ENCODE measurements at places on chromosomes 6 and 20. TPM values are rescaled to one million over a fixed set of nuclear protein-coding genes. Genes with fewer than 3 reads are reported as not detected.

DNA sequence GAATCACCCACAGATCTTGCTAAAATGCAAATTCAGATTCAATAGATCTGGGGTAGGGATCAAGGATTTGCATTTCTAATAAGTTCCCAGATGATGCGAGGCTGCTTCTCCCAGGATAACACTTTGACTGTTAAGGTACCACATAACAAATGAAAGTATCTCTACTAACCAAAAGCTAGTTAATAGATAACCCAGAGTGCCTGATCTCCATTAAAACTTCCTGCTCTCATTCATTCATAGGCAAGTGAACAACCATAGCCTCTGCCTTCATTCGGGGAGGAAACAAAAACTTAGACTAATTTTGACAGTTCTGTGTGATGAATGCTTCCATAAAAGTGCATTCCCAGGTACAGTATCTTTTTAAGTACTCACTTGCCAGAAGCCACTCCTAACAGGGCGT lies 265.6 kb upstream of the BTBD3 start:
- no peak overlapping the region for H3K27ac ChIP-seq
- H3K27me3 ChIP-seq = no peaks in the 10 kb centered on the region

GRCh38 chr20:13567663-13568062 lies 71.1 kb downstream of the TASP1 start:
- H3K36me3 ChIP-seq = peaks cover 8% of the 10 kb centered on the region
- no peak overlapping the region for H3K27ac ChIP-seq
- H3K27me3 ChIP-seq = no peaks in the 10 kb centered on the region

The CLPSL2 gene
- total RNA-seq = not detected

DNA sequence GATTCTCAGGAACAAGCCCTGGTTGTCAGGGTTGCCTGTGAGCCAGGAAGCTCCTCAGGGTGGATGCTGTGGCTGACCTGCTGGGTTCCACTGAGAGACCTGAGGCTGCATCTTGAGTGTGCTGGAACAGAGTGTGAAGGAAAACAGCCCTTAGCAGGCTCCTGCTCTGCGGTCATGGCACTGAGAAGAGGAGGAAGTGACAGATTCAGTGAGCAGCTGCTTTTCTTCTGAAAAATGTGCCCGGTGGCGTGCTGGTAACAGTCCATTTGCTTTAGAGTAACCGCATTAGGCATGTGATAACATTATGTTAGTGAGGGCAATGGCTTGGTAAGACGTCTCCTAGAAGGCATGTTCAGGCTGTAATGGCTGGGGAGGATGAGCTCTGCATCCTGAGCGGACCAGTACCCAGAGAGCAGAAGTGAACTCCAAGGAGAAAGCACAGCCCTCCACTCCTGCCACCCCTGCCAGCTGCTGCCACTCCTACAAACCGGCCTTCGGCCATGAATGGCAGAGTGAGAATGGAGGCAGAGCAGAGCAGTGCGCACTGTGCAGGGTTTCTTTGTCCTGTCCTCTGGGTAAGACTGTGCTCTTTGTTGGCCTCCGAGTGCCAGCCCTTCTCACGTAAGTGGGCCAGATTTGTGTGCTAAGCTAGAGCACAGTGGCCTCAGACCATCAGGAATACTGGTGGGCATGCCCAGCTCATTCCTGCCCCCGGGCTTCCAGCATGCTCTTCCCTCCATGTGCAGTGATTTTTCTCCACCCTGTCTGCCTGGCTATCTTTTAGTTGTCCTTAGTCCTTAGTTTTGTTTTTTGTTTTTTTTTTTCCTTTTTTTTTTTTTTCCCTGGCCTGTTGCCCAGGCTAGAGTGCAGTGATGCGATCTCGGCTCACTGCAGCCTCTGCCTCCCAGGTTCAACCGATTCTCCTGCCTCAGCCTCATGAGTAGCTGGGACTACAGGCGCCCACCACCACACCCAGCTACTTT lies 98.1 kb upstream of the VSTM2L start:
- no peak overlapping the region for H3K4me3 ChIP-seq
- no peaks in the 10 kb centered on the region for H3K27me3 ChIP-seq
- no peak for DNase-seq
- H3K4me1 ChIP-seq = peaks cover 3% of the 10 kb centered on the region

DNA sequence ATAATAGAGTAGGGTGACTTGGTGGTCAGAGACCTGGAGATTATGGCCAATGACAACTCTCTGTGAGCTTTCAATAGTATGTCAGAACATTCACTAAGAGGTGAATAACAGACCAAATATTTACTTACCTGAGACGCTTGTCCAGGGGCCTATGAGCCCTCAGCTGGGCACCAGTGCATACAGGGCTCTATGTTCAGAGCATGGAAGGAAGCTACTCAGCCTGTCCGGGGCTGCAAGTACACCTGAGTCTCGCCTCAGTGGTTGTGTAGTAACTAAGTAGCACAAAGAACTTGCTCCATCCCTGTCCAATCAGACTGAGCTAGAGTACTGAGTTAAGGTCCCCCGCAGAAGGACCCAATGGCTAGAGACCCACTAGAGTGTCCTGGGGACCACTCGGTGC lies 11.6 kb upstream of the SCGN start:
- peaks cover 42% of the 10 kb centered on the region for H3K27me3 ChIP-seq
- DNase-seq = no peak
- no peaks in the 10 kb centered on the region for H3K4me1 ChIP-seq
- no peak overlapping the region for H3K4me3 ChIP-seq

DNA sequence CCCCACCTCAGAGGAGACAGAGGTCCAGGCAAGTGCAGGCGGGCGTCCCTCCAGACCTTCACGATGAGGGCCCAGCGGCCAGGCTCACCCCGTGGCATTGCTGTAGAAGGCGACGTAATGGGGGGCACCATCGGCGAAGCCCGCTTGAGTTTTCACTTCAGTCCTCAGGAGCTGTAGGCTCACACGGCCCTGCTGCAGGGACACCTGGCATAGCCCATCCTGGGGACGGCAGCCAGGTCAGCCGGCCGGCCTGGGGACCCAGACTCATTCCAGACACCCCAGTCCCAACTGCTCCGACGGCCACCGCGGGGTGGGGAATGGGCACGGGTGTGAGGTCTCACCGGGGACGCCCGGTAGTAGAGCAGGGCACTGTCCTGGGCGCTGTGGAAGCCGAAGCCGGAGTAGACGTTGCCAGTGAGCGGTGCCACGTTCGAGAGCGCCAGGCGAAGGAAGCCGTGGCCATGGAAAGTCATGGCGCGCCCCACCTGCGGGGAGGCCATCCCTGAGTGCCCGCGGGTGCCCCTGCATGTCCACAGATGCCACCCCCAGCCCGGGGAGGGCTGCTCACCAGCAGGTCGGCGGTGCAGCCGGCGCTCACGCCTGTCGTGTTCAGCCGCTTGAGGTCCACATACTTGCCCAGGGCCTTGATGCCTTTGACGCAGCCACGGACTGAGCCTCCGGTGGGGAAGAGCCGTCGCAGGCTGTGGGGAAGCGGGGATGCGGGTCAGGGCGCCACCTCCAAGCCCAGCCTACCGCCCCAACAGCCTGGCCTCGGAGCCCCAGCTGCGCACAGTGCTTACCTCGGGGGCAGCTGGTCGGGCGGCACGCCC lies 9.2 kb downstream of the ADRM1 start:
- H3K27ac ChIP-seq = no peak overlapping the region
- H3K4me3 ChIP-seq = no peak overlapping the region
- no peaks in the 10 kb centered on the region for H3K27me3 ChIP-seq
- no peak for DNase-seq
- H3K4me1 ChIP-seq = no peaks in the 10 kb centered on the region

GRCh38 chr20:44720621-44720996 lies 5.4 kb downstream of the CCN5 start:
- H3K27me3 ChIP-seq = no peaks in the 10 kb centered on the region
- H3K4me1 ChIP-seq = no peaks in the 10 kb centered on the region
- no peaks in the 10 kb centered on the region for H3K36me3 ChIP-seq
- no peak overlapping the region for H3K27ac ChIP-seq
- DNase-seq = no peak

DNA sequence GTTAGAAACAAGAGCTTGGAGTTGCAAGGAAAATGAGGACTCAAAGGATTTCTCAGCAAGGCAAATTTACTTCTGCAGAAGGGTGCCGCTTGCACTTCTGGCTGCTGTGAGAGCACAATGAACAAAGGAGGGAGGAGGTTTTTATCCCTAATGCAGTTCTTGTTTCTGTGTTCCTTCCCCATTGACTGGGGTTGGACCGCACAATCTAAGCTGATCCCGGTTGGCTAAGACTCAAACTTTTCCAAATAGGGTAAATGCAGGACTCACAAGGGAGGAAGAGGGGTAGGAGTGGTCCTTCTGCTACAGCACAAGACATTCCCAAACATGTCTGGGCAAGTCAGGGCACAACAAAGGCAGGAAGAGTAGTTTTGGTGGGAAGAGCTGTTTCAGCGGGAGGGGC lies 249.6 kb upstream of the MOCS1 start:
- no peak overlapping the region for H3K4me3 ChIP-seq

- no peaks in the 10 kb centered on the region for H3K4me1 ChIP-seq
- H3K4me3 ChIP-seq = no peak overlapping the region
- no peak for DNase-seq
- H3K27ac ChIP-seq = no peak overlapping the region
- H3K36me3 ChIP-seq = no peaks in the 10 kb centered on the region
Measured at GRCh38 chr20:63119963-63120807, 95.7 kb downstream of the YTHDF1 start.

- H3K4me3 ChIP-seq = no peak overlapping the region
- H3K36me3 ChIP-seq = no peaks in the 10 kb centered on the region
- no peaks in the 10 kb centered on the region for H3K4me1 ChIP-seq
- no peak overlapping the region for H3K27ac ChIP-seq
- no peak for DNase-seq
- no peaks in the 10 kb centered on the region for H3K27me3 ChIP-seq
Measured at GRCh38 chr20:19747903-19748302, 10.2 kb upstream of the RIN2 start.

DNA sequence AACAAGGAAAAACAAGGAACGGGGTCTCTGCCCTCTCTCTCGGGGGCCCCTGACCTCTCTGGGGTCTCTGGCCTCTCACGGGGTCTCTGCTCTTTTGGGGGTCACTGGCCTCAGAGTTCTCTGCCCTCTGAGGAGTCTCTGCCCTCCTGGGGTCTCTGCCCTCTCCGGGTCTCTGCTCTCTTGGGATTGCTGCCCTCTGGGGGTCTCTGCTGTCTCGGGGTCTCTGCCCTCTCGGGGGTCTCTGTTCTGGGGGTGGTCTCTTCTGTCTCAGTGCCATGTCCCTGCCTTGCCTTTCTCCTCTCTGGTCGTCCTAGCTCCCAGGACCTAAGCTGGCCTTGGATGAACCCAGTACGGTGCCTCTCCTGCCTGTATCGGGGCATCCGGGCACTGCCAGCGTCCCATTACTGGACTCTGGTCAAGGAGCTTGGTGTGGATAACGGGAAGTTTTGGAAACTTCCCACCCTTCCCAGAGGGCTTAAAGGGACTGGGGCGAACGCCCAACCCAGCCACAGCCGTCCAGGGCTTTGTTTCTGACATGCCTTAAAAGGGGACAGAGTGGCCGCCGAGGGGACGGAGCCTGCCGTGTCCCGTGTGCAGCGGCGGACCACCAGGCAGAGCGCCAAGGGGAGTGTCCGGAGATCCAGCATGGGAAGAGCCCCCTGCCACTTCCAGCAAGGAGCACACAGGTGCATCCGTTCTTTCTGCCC lies 24.7 kb upstream of the MRGBP start:
- peaks cover 21% of the 10 kb centered on the region for H3K4me1 ChIP-seq
- no peak overlapping the region for H3K27ac ChIP-seq
- H3K27me3 ChIP-seq = peaks cover 2% of the 10 kb centered on the region
- H3K4me3 ChIP-seq = no peak overlapping the region
- no peak for DNase-seq
- H3K36me3 ChIP-seq = no peaks in the 10 kb centered on the region

DNA sequence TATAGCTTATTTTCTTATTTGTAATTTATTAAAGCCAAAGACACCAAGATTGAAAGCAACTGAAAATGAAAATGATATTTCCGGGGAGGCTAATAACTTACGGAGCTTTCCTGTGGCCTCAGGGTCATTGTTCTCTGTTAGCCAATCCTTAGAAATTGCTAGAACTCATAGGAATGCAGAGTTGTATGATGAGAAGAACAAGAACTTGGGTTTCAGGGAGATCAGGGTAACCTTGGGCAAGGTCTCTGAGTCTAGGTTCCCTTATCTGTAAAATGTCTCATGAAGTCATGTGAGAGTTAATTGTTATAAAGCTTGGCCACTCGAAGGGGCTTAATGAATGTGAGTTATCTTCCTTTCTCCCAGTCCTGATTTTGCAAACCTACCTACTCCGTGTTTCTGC lies 20.1 kb upstream of the SERINC3 start:
- H3K4me3 ChIP-seq = no peak overlapping the region
- no peak overlapping the region for H3K27ac ChIP-seq
- DNase-seq = no peak

DNA sequence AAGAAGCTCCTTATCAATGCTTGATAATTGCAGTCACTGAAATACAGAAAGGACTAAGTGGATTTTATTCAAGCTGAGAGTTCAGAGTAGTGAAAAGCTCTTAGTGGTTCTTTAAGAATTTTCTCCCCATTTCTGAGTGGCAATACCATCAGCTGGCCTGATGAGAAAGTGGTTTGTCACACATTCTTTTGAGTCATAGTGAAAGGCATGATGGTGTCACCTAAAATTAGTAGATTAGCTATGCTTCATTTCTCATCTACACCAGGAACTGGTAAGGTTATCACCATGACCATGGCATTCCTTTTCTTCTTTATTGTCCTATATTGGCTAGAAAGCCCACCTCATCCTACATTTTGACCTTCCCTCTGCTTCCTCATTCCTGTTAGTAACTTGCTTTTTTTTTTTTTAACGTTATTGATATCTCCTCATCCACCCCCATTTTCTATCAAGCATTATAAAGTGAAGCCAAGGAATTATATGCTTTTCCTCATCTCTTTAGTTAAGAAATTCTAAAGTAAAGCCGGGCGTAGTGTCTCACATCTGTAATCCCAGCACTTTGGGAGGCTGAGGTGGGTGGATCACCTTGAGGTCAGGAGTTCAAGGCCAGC lies 67.4 kb upstream of the LOC128125822 start:
- no peak for DNase-seq
- no peak overlapping the region for H3K4me3 ChIP-seq
- peaks cover 2% of the 10 kb centered on the region for H3K27me3 ChIP-seq
- H3K36me3 ChIP-seq = no peaks in the 10 kb centered on the region
- peaks cover 4% of the 10 kb centered on the region for H3K4me1 ChIP-seq

- no peak overlapping the region for H3K4me3 ChIP-seq
- no peaks in the 10 kb centered on the region for H3K36me3 ChIP-seq
- H3K4me1 ChIP-seq = no peaks in the 10 kb centered on the region
- DNase-seq = no peak
- no peak overlapping the region for H3K27ac ChIP-seq
Measured at GRCh38 chr6:107547451-107547840, 57.5 kb downstream of the SOBP start.

The NFATC2 gene
- 65.0 TPM for total RNA-seq

GRCh38 chr6:109092074-109092473 lies 2.6 kb downstream of the SESN1 start:
- no peaks in the 10 kb centered on the region for H3K27me3 ChIP-seq
- DNase-seq = no peak
- H3K27ac ChIP-seq = no peak overlapping the region
- peaks cover 49% of the 10 kb centered on the region for H3K4me1 ChIP-seq

The CCN6 gene
- 0.26 TPM for total RNA-seq

DNA sequence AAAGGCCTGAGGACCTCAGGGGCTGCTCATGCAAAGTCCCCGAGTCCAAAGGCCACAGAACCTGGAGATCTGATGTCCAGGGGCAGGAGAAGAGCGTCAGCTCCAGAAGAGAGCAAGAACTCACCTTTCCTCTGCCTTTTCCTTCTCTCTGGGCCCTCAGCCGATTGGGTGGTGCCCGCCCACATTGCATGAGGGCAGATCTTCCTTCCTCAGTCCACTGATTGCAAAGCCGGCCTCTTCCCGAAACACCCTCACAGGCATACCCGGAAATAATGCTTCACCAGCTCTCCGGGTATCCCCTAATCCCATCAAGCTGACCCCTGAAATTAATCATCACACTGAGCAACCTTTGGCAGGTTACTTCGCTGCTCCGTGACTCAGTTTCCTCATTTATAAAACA lies 33.4 kb downstream of the SPDEF start:
- H3K27ac ChIP-seq = no peak overlapping the region
- H3K4me1 ChIP-seq = no peaks in the 10 kb centered on the region

The KCNK17 gene
- not detected for total RNA-seq

The FRK gene
- total RNA-seq = not detected

Data from activated CD4-positive, alpha-beta T cell treated with anti-CD3 and anti-CD28 coated beads, Interleukin-2, amount 10 ng/mL, durations not matched to agents 24 days and 14 days (primary cell).